ENCODE measurements at places on chromosomes 6 and 20.

DNA sequence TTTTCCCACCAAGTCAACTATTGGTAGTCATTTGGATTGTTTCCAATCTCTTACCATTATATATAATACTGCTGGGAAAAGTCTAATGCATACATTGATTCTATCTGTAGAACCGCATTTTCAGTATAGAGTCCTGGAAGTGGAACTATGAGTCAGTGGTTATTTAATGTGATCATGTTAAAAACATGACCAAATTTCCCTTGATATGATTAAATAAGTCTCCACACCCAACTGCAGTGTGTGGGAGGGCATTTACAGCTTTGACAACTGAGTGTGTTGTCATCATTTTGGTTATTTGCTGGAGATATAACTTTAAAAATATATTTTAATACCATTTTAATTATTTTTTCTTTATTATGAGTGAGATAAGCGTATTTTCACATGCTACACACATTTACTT, 1027.6 kb downstream of the EYS start:
- DNase-seq, result no peak

GRCh38 chr20:10565191-10565921, 108.4 kb downstream of the JAG1 start:
- no peak for DNase-seq

DNA sequence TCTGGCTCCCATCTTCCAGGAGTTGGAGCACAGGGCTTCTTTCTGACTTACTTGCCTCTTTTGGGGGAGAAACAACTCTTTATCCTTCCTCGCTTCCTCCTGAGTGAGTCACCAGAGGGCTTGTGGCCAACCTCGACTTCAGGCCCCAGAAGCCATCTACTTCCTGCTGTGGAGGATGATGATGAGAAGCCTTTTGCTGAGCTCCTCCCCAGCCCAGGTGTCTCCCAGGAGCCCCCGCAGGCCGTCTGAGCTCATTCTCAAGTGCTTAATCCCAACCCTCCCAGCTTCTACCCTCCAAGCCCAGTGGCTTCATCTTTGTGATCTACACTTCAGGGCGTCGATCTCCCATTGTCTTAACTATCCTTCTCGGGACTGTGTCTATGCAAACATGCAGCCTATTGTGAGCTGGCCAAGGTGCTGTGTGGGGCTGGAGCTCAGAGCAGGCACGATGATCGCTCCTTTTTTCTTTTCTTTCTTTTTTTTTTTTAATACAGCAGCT, 27.9 kb downstream of the SDCBP2 start:
- DNase-seq, result no peak

DNA sequence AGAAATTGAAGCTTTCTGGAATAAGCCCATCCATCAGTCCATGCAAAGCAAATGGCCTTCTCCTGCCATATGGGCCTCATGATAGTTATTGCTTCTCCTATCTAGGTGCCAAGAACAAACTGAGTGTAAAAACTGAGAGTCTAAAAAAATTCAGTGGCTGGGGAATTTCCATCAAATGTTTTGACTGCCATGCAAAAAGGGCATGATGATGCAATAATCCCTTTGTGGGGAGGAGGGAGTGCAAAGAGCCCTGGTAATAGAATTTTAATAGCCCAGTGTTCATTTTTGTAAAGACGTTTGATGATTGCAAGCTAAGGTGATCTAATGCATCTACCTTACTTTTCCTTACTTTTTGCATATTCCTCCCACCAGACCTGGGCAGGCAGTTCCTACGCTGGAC, 683.7 kb downstream of the EPM2A start:
- no peak for DNase-seq

- no peak for DNase-seq
Measured at GRCh38 chr6:41441598-41442351, 104.4 kb upstream of the FOXP4 start.

GRCh38 chr6:32109114-32109764, at the start of gene TNXB:
Gene TNXB (minus strand): TSS chr6:32109338. CDS start chr6:32098198, 11,140 bp downstream.
- DNase-seq, result peak; percentile 16

DNA sequence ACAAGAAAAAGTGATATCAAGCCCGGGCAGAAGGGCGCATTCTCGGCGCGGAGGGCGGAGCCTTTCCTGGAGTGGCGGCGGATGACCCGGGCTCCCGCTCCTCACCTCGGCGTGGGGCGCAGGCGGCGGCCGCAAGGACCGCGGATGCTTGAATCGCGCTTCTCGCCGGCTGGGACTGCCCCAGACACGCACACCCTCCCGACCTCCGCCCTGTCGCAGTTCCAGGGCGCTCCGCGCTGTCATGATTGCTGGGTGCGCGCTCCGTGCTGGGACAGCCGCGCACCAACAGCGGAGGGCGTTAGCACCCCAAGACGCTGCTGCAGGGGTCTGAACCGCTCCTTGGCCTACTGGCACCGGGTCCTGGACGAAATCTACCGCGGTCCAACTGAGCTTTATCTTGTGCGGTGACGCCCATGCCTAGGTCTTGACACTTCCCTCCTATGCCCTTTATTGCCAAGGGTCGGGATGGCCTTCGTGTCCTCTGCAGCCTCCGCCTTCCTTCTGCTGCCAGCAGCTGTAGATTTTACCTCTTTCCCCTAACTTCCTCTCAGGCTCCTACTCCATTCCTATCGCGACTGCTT, 43.3 kb downstream of the IRAK1BP1 start:
- DNase-seq, result peak; percentile 5

DNA sequence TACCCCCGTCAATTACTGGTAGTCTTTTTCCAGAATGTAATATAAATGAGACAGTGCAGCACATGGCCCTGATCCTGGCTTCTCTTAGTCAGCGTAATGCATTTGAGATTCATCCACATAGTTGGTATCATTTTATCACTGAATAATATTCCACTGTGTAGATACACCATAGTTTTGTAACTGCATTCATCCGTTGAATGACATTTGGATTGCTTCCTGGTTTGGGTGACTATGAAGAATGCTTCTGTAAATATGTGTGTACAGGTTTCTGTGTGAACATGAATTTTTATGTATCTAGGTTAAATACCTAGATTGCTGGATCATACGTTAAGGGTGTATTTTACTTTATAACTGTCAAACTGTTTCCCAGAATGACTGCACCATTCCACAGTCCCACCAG, 62.6 kb upstream of the STMND1 start:
- DNase-seq, result no peak

GRCh38 chr20:44203161-44203560, 7.4 kb downstream of the OSER1 start:
- no peak for DNase-seq

DNA sequence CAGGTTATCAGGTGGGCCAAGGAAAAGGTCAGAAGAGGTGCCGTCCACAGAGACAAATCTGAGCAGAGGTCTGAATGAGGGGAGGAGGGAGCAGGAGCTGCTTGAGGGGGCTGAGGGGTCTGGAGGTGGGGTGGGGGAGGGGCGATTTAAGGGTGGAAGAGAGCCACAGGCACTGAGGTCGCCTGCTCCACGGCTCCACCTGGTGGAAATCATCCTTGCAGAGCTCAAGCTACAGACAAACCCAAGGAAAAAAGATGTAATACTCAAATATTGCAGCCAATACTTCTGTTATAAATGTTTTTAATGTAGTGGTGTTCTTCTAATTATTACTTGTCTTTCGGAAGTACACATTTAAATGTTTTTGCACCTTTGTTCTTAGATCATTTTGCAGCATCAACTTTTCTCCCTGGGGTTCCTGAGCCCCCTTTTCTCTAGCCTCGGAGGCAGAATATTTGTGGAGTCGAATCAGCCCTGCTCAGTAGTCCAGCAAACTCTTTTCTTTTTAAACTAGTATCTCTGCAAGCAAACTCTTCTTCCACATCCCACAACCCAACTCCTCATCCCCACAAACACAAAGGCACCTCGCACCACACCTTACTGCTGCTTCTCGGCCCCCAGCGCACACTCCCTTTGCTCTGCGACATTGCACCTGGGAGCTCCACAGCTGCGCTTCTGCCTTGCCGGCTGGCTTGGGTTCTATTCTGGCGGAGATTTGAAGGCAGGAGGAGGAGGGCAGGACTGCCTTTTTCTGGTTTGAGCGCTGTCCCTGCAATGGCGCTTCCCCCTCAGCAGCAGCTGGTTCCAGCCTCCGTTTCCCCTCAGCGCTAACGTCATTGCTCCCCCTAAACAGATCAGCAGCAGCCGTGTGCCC, 51.0 kb upstream of the TFAP2A start:
- peak; percentile 18 for DNase-seq

DNA sequence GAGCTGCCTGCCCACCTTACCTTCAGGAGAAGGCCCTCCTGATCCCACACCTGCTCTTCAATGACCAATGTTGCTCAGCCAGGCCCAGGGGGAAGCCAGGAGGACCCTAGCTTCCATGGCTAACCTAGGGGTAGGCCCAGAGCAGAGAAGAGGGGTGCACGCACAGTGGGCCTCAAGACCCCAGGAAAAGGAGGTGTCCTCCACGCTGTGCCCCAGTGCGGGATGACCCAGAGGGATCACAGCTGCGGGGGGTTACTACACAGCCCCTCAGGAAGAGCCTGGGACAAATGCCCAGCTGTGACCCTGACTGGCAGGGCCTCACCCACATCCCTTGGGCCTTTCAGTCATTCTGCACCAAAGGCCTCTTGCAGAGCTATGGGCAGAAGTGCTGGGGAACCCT, 31.6 kb upstream of the APMAP start:
- no peak for DNase-seq

GRCh38 chr20:40512994-40513393, 176.0 kb downstream of the MAFB start:
- no peak for DNase-seq

- DNase-seq, result peak; percentile 32
Measured at GRCh38 chr6:163780994-163781393, 366.5 kb downstream of the QKI start.

DNA sequence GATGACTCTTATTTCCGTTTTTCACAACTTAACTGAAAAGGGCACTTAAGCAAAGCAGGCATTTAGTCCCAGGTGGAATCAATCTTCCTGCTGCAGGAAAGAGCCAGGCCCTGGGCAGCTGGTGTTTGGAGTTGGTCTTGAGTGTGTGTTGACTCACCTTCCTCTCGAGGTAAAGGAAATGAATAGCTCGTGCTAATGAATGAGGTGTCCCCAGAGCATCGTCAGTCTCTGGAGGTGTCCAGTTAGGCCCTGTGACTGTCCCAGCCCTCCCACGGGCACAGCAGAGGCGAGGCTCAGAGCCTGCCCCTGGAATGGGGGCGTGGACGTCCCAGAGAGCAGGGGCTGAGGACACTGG, 277.7 kb downstream of the NRN1 start:
- peak; percentile 7 for DNase-seq

GRCh38 chr6:170231293-170232185, 59.3 kb downstream of the DLL1 start:
- DNase-seq, result no peak

GRCh38 chr20:1426231-1426849, 33.5 kb upstream of the FKBP1A start:
- DNase-seq, result no peak

DNA sequence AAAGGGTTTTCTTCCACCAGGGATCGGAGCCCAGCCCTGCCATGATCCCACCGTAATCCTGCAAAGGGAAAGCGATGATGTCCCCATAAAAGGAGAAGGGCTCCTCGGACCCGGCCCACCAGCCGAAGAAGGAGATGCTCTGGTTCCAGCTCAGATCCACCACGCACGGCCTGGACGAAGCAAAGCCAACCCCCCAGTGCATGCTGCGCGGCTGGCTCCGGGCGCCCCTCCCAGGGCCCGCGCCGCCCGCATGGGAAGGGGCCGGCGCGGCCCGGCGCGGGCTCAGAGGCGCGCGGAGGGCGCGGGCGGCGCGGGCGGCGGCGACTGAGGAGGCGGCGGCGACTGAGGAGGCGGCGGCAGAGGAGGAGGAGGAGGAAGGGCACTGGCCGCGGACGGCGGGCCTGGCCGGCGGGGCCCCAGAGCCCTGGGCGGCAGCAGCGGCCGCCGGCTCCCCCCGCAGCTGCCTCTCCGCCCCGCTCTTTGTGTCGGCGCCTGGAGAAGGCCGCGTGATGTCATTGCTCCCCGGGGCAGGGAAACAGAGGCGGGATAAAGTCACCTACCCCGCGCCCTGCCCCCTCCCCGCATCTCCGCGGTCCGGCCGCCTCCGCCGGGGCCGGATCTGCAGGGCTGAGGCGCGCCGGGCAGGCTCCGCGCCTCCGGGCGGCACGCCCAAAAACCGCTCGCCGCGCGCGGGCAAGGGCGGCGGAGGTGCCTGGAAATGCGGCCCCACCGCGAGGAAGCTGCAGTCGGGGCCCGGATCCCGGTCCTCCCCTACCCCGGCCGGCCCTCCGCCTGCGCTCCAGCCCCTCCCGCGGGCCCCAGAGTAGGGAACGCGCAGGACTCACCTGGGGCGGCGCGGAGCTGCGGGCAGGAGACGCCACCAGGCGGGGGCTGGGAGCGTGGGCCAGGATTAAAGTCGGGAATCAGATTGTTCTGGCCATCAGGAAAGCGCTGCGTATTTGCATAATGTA, at the start of gene FAXC:
FAXC (minus strand) TSS at position 504 of the 971 bp plus-strand sequence; CDS start at position 202, 302 bp downstream.
- peak; percentile 79 for DNase-seq

GRCh38 chr6:140025171-140025570, 650.7 kb upstream of the CITED2 start:
- no peak for DNase-seq

- DNase-seq, result peak; percentile 64
Measured at GRCh38 chr6:151675746-151676459, 131.6 kb upstream of the ESR1 start.

DNA sequence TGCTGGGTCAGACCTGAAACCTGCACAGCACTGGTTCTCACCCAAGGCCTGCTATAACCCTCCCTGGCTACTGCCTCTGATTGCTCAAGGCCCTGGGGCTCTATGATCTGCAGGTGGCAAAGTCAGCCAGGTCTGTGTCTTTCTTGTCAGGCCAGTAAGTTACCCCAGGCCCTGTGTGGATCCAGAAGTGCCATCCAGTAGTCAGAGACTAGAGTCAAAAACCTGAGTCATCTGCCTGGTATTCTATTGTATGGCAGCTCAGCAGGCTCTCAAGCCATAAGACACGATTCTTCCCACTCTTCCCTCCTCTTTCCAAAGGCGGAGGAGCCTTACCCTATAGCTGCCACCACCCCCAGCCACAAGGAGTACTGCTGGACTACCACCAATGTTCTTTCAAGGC, 593.0 kb downstream of the FRK start:
- DNase-seq, result no peak

DNA sequence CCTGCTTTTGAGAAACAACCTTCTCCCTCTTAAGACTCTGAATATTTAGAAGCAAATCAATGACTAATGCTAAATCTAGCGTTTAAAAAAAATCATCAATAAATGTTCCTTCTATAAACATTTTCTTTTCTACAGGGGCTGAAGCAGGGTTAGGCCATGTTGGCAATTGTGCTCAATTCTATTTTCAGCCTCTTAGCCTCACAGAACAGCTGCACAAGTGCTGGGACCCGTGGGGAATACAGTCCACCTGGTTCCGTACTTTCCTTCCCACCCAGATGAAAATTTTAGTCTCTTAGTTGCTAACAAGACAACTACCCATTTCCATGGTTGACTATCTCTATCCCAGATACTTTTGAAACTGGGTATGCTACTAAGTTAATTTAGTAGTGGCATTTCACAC, 138.6 kb downstream of the RPS12 start:
- DNase-seq, result no peak

DNA sequence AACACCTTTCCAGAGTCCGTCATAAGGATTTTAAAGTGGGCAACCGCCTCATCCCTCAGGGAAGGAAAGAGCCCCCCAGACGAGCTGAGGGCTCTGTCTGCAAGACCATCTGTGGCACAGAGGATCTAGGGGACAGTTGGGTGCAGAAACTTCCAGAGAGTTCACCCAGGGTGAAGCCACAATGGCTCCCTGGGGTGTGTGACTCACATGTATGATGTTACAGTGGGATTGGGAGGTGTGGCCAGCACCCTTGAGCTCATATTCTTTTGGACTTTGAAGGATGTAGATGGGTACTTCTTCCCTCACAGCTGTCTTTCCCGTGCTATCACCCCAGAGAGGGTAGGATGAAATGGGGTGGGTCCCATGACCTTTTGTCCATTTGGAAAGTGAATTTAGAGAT, 95.5 kb downstream of the NCR2 start:
- DNase-seq, result no peak

GRCh38 chr6:163092876-163093275, 321.6 kb upstream of the QKI start:
- no peak for DNase-seq

Measured in NCI-H1105 treated with DMSO at 0.1 percent for 48 hours (cell line).